ENCODE measurements at places on chromosomes 4 and X. TPM values are rescaled to one million over a fixed set of nuclear protein-coding genes. Genes with fewer than 3 reads are reported as not detected.
A peak's percentile ranks its signal among the peaks of the same experiment; 100 is the strongest.

PNMA5 gene
- total RNA-seq, result 0.37 TPM

TEX11 gene
- total RNA-seq, result not detected

GAGE12J gene
- not detected for total RNA-seq

SPON2 gene
- total RNA-seq, result 23.9 TPM

GRIA3 gene
- total RNA-seq, result not detected

PRKG2 gene
- 1.9 TPM for total RNA-seq

PDZD4 gene
- total RNA-seq, result 4.9 TPM

PPEF2 gene
- not detected for total RNA-seq

GRCh38 chr4:26780539-26780938 lies 80.1 kb upstream of the STIM2 start:
- no peaks in the 10 kb centered on the region for H3K36me3 ChIP-seq
- H3K27me3 ChIP-seq, result no peaks in the 10 kb centered on the region
- no peak for DNase-seq
- H3K4me3 ChIP-seq, result no peak overlapping the region

DNA sequence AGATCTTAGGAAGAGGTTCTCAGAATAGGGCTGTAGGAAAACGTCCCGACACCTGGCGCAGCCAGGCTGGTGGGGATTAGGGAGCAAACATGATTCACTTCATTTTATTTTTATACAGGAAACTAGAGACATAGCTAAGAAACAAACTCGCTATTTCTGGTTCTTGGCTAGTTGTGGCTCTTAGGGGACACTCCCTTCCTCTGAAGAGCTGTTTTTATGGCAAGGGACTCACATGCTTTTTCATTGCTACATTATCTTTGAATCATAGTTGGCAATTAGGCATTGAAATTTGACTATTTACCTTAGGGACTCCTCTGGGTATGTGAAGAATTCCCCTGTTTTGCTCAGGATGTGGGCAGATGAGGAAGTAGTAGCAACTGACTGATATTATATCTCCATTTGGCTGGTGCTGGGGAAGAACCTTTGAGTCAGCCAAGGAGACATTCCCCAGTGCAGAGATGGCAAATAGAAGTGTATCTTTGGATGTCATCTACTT lies 174.5 kb downstream of the SMIM20 start:
- peak overlapping the region; percentile 23 for H3K4me3 ChIP-seq
- no peaks in the 10 kb centered on the region for H3K36me3 ChIP-seq
- no peaks in the 10 kb centered on the region for H3K27me3 ChIP-seq

GRCh38 chr4:4415806-4416805 lies 29.2 kb downstream of the NSG1 start:
- no peaks in the 10 kb centered on the region for H3K27me3 ChIP-seq
- peaks cover 14% of the 10 kb centered on the region for H3K36me3 ChIP-seq
- H3K4me3 ChIP-seq, result no peak overlapping the region
- DNase-seq, result no peak

GRCh38 chr4:75909405-75909804 lies 7.2 kb upstream of the PPEF2 start:
- no peak for DNase-seq
- no peaks in the 10 kb centered on the region for H3K4me1 ChIP-seq
- no peak overlapping the region for H3K4me3 ChIP-seq
- peaks cover 10% of the 10 kb centered on the region for H3K36me3 ChIP-seq
- no peaks in the 10 kb centered on the region for H3K27me3 ChIP-seq

DNA sequence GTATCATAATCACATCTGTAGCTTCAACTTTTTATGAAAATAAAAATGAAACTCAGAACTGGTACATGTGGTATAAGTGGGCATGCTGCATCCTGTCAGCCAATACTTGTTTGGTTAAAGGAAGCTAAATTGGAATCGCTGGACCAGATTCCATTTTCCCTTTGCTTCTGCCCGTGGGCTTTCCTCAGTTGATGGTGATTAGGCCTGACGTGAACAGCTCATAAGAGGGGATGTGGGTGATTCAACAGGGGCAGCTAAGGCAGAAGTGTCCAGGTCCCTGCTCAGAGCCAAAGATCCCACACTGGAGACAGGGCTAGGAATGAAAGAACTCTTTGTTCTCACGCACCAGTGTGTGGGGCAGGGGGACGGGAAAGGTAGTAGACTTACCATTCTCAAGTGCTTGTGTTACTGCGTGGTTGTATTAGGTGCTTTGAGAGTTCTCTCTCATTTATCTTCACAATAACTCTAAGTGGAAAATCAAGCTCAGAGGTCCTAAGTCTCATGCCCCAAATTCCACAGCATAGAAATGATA lies 63.2 kb upstream of the GUCY1A1 start:
- H3K27ac ChIP-seq, result no peak overlapping the region
- H3K36me3 ChIP-seq, result no peaks in the 10 kb centered on the region
- H3K4me3 ChIP-seq, result no peak overlapping the region

DNA sequence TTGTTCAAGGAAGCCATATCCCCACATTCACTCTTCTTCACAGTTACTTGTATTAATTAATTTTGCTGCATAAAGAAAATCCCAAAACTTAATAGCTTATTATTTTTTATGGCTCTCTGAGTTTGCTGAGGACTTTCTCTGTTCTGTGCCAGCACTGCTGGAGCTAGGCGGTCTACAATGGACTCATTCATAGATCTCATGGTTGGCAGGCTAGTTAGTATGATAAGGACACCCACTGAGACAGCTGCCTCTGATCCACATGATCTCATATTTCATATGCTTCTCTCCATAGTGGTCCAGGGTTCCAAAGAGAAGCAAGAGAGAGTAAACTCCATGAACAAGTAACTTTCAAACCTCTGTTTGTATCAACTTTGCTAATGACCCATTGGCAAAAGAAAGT lies 170.2 kb downstream of the ADGRA3 start:
- no peaks in the 10 kb centered on the region for H3K36me3 ChIP-seq
- no peak for DNase-seq
- H3K4me1 ChIP-seq, result no peaks in the 10 kb centered on the region
- no peak overlapping the region for H3K4me3 ChIP-seq

DNA sequence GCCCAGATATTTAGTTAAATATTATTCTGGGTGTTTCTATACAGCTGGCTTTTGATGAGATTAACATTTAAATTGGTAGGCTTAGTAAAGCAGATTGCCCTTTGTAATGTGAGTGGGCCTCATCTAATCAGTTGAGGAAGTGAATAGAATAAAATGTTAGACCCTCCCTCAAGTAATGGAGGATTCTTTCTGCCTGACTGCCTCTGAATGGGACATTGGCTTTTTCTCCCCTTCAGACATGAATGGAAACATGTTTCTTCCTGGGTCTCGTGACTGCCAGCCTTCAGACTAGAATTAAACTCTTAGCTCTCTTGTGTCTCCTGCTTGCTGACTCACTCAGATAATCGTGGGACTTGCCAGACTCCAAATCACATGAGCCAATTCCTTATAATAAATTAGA lies 266.7 kb downstream of the INPP4B start:
- H3K36me3 ChIP-seq, result peaks cover 11% of the 10 kb centered on the region
- no peak for DNase-seq
- peaks cover 5% of the 10 kb centered on the region for H3K4me1 ChIP-seq

- DNase-seq, result peak; percentile 3
- H3K36me3 ChIP-seq, result no peaks in the 10 kb centered on the region
- H3K4me1 ChIP-seq, result peaks cover 3% of the 10 kb centered on the region
- H3K27ac ChIP-seq, result no peak overlapping the region
- no peaks in the 10 kb centered on the region for H3K27me3 ChIP-seq
- peak overlapping the region; percentile 53 for H3K4me3 ChIP-seq
These were observed 68.3 kb upstream of the DDX3X start for GRCh38 chrX:41265615-41266014.

DNA sequence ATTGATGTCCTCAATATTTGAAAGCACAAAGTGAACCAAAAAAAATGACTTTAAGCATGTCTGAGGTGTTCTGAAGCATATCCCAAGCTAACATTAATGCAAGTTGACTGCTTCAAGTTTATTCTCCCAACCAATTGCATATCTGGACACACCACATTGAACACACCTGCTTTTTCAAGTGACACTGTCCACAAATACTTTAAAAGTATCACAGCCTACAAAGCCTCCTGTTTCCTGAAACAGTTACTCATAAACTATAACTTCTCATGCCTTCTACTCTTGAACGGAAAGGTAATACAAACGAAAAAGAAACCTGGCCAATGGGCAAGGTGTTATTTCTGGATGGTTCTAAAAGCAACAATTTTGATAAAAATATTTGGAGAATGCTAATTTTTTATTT lies 1.1 kb downstream of the CDKL2 start:
- no peak overlapping the region for H3K4me3 ChIP-seq
- H3K4me1 ChIP-seq, result peaks cover 12% of the 10 kb centered on the region
- H3K36me3 ChIP-seq, result no peaks in the 10 kb centered on the region
- no peak for DNase-seq
- no peaks in the 10 kb centered on the region for H3K27me3 ChIP-seq

- H3K27ac ChIP-seq, result no peak overlapping the region
- no peak overlapping the region for H3K4me3 ChIP-seq
- H3K27me3 ChIP-seq, result peaks cover 4% of the 10 kb centered on the region
These were observed 5.5 kb upstream of the KLHL8 start for GRCh38 chr4:87225936-87226335.

DNA sequence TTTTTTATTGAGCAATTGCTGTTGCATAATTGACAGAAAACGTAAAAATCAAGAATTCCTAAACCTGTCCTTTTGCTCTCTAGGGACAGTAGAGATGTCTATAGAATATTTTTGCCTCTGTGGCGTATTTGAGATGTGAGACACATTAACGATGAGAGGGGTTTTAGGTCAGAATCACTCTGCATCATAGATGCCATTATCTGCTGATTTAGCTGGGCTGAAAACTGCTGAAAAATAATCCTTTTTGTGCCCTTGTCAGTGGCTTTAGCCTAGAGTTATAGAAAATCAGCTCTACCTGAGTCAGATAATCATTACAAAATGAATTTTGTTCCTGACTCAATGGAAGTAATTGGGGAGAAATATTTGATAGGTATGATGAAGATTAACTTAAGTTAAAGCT lies 767.8 kb upstream of the TENM3 start:
- H3K27ac ChIP-seq, result no peak overlapping the region
- no peaks in the 10 kb centered on the region for H3K27me3 ChIP-seq
- no peak overlapping the region for H3K4me3 ChIP-seq
- H3K4me1 ChIP-seq, result no peaks in the 10 kb centered on the region

DNA sequence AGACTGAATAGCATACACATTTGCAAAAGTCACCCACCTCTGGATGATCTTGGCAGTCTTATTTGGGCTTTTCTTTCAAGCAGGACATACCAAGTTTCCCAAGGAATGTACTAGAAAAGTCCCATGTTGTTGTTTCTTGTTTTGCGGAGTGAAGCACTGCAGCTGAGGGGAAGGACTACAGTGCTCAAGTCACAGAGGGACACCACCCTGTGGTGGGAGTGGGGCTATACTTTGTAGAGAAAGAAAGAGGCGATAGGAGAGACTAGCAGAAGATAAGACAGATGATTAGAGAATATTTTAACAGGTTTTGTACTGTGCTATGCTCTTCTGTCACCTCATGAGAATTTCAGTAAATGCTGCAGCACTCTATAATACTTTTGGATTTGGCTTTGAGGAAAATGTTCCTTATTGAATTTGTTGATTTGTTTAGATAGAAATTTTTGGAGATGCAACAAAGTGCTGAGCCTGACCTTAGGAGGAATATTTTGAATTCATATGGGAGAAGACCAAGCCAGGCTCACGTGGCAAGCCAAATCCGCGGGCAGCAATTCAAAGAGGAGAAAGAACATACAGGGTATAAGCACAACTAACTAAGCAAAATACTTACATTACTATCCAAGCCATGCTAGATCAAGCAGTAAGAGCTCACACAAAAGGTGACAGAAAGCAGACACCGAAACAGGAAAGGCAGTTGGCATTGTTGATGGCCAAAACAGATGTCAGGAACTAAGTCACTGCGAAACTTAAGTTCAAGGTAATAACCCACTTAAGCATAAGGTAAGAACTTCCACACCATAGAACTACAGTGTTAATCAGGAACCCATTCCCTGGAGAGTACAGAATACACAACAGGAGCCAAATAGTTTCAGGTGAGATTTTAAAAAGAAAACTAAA lies 280.3 kb upstream of the INTU start:
- no peaks in the 10 kb centered on the region for H3K36me3 ChIP-seq
- no peaks in the 10 kb centered on the region for H3K4me1 ChIP-seq
- no peak overlapping the region for H3K27ac ChIP-seq
- H3K4me3 ChIP-seq, result no peak overlapping the region

DNA sequence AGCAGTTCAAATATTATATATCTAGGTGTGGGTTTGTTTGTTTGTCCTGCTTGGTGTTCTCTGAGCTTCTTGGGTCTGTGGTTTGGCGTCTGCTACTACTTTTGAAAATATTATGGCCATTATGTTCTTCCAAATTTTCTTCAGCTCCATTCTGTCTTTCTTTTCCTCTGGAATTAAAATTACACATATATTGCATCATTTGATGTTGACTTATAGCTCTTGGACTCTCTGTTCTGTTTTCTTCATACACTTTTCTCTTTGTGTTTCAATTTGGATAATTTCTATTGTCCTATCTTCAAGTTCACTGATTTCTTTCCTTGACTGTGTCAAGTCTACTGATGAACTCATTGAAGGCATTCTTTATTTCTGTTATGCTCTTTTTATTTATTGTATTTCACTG lies 65.2 kb upstream of the ZNF81 start:
- H3K27me3 ChIP-seq, result no peaks in the 10 kb centered on the region
- no peaks in the 10 kb centered on the region for H3K4me1 ChIP-seq
- DNase-seq, result no peak
- no peak overlapping the region for H3K27ac ChIP-seq

GRCh38 chrX:29687687-29688086 lies 527.7 kb upstream of the MAGEB2 start:
- H3K4me1 ChIP-seq, result no peaks in the 10 kb centered on the region
- H3K27me3 ChIP-seq, result no peaks in the 10 kb centered on the region
- no peak overlapping the region for H3K4me3 ChIP-seq
- H3K27ac ChIP-seq, result no peak overlapping the region

- H3K27ac ChIP-seq, result no peak overlapping the region
- no peaks in the 10 kb centered on the region for H3K4me1 ChIP-seq
- DNase-seq, result no peak
- H3K36me3 ChIP-seq, result no peaks in the 10 kb centered on the region
- no peak overlapping the region for H3K4me3 ChIP-seq
These were observed 6.6 kb upstream of the POU3F4 start for GRCh38 chrX:83501530-83501929.

DNA sequence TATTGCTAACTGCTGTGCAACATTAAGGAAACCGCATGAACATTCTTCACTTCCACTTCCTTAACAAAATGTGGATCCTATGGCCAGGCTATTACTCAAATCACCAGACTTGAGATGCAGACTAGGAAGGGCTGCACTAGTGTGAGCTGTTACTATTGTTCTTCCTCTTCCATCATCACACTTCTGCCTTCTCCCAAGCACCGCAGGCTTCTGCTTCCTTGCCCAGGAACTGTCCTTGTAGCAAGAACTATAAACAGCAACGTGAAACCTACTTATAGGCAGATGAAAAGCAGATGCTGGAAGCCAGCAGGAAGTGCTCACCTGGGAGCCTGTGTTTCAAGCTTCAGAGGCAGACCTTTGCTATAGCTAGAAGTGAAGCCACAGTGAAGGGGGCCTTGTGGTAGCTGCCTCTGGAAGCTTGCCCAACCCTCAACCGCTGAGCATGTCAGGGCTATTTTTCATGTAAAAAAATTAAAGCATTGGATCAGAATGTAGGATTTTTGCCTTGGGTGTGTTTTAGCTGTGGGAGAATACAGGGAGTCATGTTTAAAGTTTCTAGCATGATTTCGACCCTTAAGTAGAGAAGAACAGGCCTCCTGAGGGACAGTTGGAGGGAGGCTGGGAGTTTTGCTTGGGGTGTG lies 43.9 kb downstream of the CLNK start:
- no peak overlapping the region for H3K27ac ChIP-seq
- no peaks in the 10 kb centered on the region for H3K36me3 ChIP-seq
- no peak overlapping the region for H3K4me3 ChIP-seq
- no peak for DNase-seq
- H3K27me3 ChIP-seq, result no peaks in the 10 kb centered on the region
